ENCODE measurements at places on chromosomes 12 and 14.

- no peak for DNase-seq
These were observed 175.8 kb upstream of the PLXNC1 start for GRCh38 chr12:93972411-93973208.

- DNase-seq: no peak
These were observed 245.6 kb upstream of the NPAS3 start for GRCh38 chr14:32693114-32693513.

- no peak for DNase-seq
These were observed 80.5 kb upstream of the PCED1B start for GRCh38 chr12:46998811-46999368.

GRCh38 chr14:54377501-54377900 lies 19.3 kb upstream of the CDKN3 start:
- DNase-seq: no peak

- DNase-seq: peak; percentile 29
These were observed at the start of gene ZBTB39 for GRCh38 chr12:57005980-57006808. Gene ZBTB39 (minus strand): TSS chr12:57006546. CDS start chr12:57004917, 1,629 bp downstream.

GRCh38 chr12:4274396-4275015 lies 944 bp downstream of the CCND2 start:
- DNase-seq: no peak

GRCh38 chr14:69582212-69582611 lies 7.5 kb upstream of the CCDC177 start:
- no peak for DNase-seq

Data from tibial artery (tissue), 4 donors.